NCI-H1417 (cell line): ENCODE measurements at places on chromosomes 2 and 18.

GRCh38 chr2:150571121-150571520, 83.7 kb upstream of the RND3 start:
- no peak for DNase-seq

GRCh38 chr18:11124054-11124453, 25.3 kb downstream of the PIEZO2 start:
- no peak for DNase-seq

- no peak for DNase-seq
These were observed 9.5 kb downstream of the DGKD start for GRCh38 chr2:233363744-233364235.

- DNase-seq, result no peak
These were observed 43.6 kb downstream of the KCNG3 start for GRCh38 chr2:42450136-42450535.

DNA sequence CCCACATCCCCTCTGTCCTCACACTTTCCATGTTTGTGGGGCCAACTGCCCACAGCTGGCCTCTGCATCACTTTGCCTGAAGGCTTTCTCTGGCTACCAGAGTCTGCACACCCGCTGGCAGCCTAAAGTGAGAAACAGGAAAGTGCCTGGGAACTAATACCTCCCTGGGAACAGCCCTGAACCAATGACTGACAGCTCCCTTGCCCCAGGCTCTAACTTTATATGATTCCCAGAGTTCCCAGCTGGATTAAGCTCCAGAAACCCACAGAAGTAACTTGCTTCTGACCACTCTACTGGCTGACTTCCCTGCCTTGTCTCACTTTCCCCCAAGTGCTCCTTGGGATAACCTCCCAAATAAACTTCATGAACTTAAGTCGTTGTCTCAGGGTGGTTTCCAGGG, 159.6 kb upstream of the LMAN1 start:
- no peak for DNase-seq

GRCh38 chr2:231545105-231545902, 15.1 kb upstream of the NMUR1 start:
- no peak for DNase-seq

- no peak for DNase-seq
These were observed 18.2 kb downstream of the TGIF1 start for GRCh38 chr18:3468066-3468705.

GRCh38 chr2:219325657-219326315, 6.8 kb downstream of the RESP18 start:
- DNase-seq, result no peak

GRCh38 chr2:192007581-192008228, 160.8 kb upstream of the CAVIN2 start:
- DNase-seq, result no peak

- DNase-seq, result no peak
These were observed 27.9 kb downstream of the MARCHF4 start for GRCh38 chr2:216344206-216344949.

GRCh38 chr2:231452799-231453508, 11.3 kb downstream of the NCL start:
- DNase-seq, result peak; percentile 82

DNA sequence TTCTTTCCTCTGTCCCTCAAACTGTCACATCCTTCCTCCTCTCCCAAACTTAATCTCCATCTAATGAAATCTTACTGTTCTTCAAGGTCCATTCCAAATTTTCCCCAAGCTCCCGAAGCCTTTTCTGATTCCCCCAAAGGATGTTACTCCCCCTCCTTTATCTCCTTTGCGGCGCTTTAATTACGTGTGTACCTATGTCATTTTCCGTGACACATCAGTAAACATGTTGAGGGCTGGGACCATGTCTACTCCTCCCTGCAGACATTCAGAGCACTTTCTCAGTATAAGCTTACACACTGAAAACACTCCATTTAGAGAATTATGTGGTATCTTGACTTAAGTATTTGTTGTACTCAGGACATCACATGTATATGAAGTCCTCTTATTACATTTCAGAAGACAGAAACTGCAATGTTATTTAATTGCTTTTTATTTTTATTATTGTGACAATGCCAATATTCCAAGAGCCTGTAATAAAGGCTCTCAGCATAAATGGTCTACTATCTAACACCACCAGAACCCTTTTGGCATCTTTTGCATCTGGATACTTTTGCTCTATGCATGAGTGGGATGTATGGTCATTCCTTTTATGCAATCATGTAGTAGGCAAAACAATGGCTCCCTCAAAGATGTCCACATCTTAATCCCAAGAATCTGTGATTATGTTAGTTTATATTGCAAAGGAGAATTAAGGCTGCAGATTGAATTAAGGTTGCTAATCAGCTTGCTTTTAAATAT, 1.8 kb downstream of the NMI start:
- no peak for DNase-seq

- no peak for DNase-seq
These were observed 17.6 kb upstream of the UBE2E3 start for GRCh38 chr2:180962727-180963314.

DNA sequence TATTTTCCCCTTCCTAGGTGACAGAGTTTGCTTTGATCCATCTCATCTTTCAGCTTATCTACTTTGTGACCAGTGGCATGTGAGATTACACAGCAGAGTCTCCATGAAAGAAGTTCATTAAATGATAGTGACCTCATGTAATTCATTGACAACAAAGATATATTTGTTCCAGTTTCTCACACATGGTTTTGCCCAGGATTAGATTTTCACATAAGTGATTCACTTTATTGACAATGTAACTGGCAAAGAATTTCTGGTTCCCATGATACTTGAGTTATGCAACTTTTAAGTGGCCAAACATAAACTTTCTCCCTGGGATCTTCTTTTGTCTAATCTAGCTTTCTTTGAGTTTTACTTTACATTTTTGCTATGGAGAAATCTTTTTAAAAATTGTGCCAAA, 50.0 kb downstream of the MC4R start:
- no peak for DNase-seq

- no peak for DNase-seq
These were observed 53.3 kb upstream of the NFE2L2 start for GRCh38 chr2:177317857-177318256.

DNA sequence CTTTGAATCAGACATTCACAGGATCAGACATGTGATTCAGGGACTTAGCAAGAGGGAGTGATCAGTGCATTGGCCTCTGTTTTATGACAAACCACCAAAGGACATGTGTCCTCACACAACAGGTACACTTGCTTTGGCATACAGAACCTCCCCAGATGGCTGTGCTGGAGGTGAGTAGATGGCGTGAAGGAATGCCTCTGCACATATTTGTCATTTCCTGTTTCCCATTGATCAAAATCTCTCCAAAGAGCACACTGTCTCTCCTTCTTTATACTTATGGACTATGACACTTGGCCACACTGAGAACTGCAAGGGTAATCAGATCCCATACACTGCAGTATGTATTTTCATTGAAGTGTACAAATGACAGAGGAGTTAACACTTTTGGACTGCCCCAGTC, 927.6 kb downstream of the TSN start:
- DNase-seq, result no peak

DNA sequence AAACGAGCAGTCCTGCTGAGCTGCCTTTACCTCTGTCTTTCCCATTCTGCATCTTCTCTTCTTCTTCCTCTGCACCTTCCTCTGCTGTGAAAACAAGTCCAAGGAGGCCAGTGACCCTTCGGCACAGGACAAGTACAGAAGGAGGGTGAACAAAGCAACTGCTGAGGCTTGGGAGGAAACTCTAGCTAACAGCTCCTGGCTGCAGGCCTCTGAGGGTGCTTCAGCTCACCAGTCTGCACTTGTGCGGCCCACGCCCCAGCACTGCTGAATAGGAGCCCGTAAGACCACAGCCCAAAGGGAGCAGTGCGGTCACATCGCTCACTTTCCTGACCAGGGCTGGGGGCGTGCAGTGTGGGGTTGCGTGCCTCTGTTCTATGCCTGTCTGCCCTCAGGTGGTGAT, 42.1 kb upstream of the DNMT3A start:
- DNase-seq, result no peak

GRCh38 chr2:11573418-11574175, 39.8 kb downstream of the GREB1 start:
- no peak for DNase-seq

DNA sequence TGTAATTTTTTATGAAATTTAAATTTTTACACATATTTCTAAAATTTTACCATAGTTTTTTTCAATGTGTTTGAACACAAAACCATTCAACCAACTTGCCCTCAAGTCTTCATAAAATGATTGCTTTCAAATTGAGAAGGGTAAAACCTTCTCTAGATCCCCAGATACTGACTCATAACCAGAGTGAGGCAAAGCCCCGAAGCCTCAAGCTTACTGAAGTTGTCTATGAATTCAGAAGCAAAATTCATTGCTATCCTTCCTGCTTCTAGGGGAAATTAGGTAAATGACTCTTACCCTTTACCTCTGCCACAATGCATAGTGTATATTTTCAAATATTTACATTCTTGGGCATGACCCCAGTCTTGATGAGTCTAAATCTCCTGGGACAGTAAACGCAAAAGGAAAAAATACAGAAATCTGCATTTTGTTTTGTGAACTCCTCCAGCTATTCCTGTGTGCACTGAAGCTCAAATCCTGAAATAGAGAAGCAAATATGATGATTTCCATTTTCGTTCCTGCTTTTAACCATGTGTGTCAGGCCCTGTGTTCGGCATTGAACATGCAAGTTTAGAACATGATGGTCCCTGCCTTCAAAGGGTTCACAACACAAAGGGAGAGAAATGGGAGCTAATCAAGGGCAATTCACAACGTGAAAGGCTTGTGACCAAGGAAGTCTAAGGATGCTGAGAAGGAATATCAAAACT, 246.3 kb downstream of the SUCLG1 start:
- DNase-seq, result no peak

DNA sequence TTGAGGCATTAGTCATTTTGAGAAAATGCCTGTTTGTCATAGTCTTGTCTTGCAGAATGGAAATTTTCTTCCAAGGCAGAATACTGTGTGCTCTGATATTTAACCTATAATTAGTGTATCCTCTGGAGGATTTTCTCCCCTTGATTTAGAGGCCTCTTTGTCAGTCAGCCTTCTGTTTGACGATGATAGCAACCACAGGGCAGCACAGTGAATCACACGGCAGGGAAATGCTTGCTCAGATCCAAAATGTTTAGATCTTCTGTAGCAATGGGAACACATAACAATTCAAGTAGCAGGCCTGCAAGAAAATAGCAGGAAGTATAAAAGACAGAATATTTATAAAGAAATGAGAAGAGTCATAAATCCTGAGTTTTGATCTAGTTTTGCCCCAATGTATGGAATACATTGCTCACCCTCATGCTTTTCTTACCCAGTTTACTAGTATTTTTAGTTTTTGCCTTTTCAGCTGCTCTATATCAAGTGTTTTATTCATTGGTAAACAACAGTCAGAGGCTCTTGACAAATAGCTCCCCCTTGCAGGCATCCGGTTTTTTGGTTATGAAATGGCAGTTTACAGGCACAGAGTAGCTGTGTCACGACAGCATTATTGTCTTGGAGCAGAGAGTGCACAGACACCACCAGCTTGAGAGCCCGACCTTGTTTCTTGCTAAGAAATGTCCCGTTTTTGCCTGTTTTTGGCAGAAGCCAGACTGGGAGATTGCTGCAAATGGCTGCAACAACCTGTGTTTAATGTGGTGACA, 185.1 kb downstream of the MYO3B start:
- DNase-seq, result peak; percentile 30

GRCh38 chr18:69755856-69756496, 191.7 kb downstream of the CD226 start:
- DNase-seq, result no peak

GRCh38 chr2:200761266-200761665, 50.4 kb upstream of the BZW1 start:
- DNase-seq, result no peak

GRCh38 chr2:64192664-64193105, 48.5 kb upstream of the PELI1 start:
- DNase-seq, result no peak

DNA sequence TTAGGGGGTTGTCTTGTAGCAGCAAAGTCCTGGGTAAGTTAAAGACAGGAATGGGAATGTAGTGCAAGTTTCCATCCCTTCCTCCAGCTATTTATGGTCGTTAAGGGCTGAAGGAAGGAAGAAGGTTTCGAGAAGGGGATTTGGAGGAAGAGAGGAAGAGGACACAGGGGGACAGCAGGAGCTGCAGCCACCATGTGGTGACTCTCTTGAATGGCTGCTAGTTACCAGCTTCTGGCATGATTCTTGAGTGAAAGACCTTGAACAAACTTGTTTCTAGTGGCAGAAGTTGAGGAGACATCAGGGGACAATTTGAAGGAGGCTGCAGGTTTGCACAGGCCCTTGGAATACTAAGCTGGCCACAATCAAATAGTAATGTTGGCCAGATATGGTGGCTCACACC, 116.6 kb downstream of the MTX2 start:
- no peak for DNase-seq

DNA sequence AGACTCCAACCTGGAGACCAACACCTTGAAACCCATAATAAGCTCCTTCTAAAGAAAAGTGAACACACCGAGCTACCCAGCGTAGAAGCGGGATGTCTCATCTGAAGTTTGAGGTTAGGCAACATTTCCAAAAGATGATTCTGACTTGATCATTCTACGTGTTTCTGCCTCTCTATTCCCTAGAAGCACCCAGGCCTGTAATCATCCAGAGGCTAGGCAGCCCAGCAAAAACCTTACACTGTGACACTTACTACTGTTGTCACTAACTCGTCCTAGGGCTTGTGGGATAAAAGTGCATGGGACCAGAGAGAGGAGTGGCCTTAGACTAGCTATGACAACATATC, 1.4 kb downstream of the ZBTB14 start:
- no peak for DNase-seq
